ENCODE measurements at places on chromosomes 1 and 21.

DNA sequence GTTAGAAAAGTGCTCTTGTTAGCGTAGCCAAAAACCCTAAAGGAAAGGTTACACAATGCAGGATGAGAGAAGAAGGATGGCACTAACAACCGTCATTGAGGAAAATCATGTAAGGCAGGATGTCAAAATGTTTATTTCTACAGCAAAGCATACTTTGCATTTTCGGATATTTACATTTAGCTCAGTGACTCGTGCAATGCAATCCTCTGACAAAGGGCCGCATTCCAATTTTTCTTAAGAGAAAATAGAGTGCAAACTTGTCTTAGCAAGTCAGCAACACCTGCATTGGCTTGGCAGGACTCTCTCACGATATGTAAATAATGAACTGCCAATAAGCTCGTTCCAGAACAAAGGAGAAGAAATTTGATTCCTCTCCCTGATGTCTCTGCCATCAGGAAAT is 33.3 kb downstream of the TIAM1 start:
- DNase-seq, result no peak

DNA sequence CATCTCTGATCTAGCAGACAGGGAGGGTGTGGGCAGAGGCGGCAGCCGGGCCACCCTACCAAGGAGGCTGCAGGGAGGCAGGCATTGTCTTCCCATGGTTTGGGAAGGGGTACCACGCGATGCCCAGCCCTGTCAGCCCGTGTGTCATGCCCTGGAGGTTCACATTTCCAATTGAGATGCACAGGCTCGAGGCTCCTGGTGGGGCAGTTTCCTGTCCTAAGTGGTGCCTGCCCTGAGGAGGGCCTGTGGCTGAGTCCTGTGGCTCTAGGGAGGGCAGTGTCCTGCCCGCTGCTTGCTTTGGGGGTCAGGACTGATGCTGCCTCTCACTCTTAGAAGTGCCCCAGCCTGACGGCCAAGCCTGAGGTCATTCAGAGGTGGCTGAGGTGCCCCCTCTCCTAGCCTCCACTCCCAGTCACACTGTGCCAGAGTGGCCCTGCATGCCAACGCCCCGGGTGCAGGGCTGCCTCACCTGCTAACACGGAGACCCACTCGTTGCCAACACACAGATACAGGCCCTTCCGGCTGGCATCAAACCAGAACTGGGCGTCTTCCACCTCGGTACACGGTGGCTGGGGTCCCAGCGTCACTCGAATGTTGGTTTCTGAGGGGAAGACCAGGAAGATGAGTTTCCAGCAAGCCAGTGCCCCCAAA is 11.9 kb downstream of the KRTAP10-1 start:
- DNase-seq, result no peak

DNA sequence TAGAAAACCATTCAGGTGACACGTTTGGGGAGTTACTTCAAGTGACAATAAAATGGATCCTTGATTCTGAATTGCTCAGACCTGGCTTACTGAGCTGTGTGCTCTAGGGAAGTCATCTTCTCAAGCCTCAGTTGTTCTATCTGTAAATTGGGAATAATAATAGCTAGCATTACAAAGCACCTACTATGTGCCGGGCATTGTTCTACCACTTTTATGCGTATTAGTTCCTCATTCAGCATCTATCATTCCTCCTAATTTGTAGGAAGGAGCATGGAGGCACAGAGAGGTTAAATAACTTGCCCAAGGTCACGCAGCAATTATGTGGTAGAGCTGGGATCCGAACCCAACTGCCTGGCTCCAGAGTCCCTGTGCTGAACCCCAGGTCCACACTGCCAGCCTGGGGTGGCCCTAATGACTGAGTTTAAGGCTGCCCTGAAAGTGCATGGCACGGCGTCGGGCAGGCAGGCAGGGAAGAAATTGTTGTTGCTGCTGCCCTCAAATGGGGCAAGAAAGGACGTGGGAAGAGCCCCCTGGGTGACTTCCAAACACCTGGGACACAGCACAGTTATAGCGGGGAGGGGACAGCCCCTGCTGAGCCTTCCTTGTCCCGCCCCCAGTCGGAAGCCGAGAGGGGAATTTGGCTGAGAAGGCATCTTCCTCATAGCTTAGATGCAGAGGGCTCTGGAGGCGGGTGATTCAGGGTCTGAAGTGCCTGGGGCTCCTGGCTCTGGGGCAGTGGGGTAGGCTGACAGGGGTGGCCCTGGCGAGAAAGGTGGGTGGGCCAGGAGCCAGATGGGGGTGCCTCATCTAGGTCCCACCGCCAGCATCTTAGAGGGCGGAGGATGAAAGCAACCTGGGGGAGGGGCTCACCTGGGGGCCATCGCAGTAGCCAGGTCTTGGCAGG is 86.5 kb upstream of the IFFO2 start:
- no peak for DNase-seq

- DNase-seq, result no peak
Observed at GRCh38 chr1:54919367-54920359, 32.7 kb upstream of the DHCR24 start.

DNA sequence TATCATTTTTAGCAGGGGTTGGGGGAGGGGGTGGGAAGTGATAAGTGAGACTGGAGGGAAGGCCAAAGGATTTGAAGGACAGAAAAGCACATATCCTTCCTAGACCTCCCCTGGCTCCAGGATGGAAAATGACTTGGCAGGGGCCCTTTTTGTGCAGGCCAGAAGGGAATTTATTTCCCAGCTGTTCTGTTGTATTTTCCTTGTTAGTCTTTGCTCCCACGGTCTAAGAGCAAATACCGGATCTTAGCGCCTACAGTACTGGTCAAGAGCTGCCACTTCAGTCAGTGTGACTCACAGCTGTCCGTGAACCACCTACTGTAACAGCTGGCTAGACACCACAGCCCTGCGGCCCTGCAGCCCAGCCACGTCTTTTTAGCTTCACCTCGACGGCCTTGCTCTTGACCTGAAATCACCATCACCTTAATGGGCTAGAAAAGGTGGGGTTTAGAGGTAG is 51.0 kb upstream of the ERRFI1 start:
- no peak for DNase-seq

DNA sequence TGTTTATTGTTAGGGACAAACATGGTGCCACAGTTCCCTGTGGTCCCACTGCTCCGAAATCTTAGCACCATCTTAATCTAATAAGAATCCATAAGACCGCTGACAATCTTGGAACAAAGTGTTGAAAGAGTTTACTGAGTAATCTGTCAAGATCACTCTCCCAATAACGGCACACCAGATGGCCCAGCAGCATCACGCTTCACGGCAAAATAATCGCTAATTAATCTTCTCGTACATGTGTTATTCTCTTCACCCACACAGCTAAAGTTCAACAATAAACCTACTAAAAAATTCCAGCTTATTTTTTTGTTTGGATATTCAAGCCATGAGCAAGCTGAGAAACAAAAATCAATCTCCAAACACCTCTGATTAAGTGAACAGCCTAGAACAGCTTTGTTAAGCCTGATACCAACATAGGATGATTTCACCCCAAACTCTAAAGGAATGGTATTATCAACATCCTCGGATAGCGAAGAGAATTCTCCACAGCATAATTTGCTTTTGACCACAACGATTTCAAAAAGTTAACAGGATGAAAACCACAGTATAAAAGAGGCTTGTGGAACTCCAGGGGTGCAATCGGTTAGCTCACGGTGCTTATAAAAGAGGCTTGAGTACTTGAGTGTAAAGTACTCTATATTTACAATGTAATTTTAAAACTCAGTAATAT is 329.9 kb upstream of the GREM2 start:
- DNase-seq, result no peak

DNA sequence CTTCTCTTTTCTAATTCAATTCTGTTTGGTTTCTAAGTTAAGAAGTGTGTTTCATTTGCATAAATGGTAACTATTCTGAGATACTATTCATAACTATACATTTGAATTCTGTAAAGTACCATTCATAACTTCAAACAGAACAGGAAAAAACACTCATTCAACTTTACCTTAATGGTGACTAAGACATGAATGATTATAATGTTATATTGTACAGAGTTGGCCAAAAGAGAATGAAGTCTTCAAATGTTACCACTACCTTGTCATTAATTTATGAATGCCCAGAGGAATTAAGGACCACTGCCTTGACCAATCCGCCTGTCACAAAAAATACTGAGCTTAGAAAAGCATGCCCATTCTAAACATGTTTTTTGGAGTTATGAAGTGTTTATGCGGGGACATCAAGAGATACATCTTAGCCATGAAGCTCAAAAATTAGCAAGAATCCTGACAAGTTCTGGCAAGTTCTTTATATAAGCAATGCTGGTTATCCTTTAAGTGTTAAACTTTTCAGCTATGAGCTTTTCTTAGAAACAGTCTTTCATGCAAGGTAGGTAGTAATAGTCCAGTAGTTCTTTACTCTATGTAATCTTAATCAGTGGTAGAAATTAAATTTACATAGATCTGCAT is 7.9 kb downstream of the WASF2 start:
- DNase-seq, result no peak

- no peak for DNase-seq
Observed at GRCh38 chr1:214847071-214847810, 235.3 kb upstream of the KCNK2 start.

- no peak for DNase-seq
Observed at GRCh38 chr21:46120301-46121285, 22.7 kb downstream of the COL6A2 start.

GRCh38 chr1:8303876-8304275 is 14.0 kb upstream of the SLC45A1 start:
- no peak for DNase-seq

- no peak for DNase-seq
Observed at GRCh38 chr21:31938330-31939301, 65.8 kb downstream of the HUNK start.

GRCh38 chr1:176854758-176855745 is 309.5 kb downstream of the ASTN1 start:
- no peak for DNase-seq

- no peak for DNase-seq
Observed at GRCh38 chr1:114081437-114082303, 72.0 kb downstream of the SYT6 start.

GRCh38 chr1:202034683-202035462 is 24.5 kb downstream of the ELF3 start:
- peak; percentile 82 for DNase-seq

All from left renal pelvis (tissue), 4 donors.